ENCODE measurements at places on chromosomes 1 and 21. TPM values are rescaled to one million over a fixed set of nuclear protein-coding genes. Genes with fewer than 3 reads are reported as not detected.

GRCh38 chr21:38280454-38280853, 23.7 kb downstream of the KCNJ15 start:
- no peak for DNase-seq

DNA sequence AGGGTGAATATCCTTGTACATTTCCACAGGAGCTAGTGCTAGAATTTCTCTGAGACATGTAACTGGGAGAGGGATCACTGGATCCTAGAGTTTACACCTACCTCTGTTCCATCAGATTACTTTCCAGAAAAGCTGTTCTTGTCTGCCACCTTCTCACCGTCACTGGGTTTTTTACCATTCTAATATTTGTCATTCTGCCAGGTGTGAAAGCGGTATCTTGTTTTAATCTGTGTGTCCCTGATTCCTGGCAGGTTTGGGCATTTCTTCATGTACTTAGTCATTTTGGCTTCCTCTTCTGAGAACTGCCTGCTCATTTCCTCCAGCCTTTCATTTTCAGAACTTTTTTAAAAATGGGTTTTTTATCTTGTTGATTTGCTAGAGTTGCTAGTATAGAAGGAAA, 5.1 kb downstream of the PMF1 start:
- DNase-seq = no peak

- DNase-seq = no peak
Measured at GRCh38 chr1:94919241-94920030, 7.5 kb downstream of the CNN3 start.

The LINGO4 gene
- 0.41 TPM for total RNA-seq

The FCGR2B gene
- total RNA-seq = 19.7 TPM

All from kidney (tissue), 22 donors.